ENCODE measurements at places on chromosomes 6 and 20. TPM values are rescaled to one million over a fixed set of nuclear protein-coding genes. Genes with fewer than 3 reads are reported as not detected.

Gene TDP2
- total RNA-seq: 25.2 TPM

DNA sequence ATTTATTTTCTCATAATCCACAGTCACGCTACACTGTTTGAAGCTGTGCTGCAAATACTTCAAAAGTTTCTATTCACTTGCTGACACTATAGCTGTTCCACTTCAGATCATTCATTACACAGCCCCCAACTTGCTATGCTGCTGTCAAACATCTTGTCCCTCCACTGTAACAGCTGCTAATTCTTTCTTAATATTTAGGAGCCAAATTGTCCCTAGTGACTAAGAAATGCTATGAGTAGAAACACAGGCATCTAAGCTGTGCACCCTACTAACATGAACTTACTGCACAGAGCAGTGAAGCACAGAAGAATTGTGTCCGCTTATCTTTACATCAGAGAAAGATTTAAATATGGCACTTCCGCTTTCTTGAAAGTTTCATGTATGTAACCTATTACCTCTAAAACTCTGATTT is 91.3 kb downstream of the PDE10A start:
- H3K4me1 ChIP-seq: peaks cover 37% of the 10 kb centered on the region
- no peaks in the 10 kb centered on the region for H3K27me3 ChIP-seq
- peak overlapping the region; percentile 40 for H3K27ac ChIP-seq
- no peak overlapping the region for H3K4me3 ChIP-seq
- no peak for DNase-seq
- no peaks in the 10 kb centered on the region for H3K36me3 ChIP-seq

DNA sequence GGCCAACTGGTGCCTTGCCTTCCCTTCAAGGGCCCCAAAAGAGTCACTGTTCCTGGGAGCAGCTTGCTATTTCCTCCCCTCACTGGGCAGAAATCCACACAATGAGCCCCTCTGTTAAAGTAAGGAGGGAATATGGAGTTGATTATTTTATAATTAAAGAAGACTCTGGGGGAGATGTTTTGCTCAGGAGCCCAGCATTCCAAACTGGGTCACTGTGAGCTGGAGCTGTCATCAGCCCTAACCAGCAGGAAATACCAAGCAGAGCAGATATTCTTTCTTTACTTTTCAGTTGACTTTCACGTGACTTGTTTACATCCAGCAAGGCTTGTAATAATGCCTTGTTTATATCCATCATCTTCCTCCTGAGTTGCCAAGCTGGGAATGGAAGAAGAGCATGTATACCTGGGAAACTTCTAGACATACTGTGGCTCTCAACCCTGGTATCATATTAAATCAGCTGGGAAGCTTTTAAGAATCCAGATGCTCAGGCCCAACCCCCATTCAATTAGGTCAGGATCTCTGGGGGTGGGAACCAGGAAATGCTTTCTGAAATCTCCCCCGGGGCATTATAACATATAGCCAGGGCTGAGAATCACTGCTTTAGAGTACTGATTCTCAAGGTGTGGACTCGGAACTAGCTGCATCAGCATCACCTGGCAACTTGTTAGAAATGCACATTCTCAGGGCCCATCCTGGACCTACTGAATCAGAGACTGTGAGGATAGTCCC is 175.6 kb upstream of the MYLIP start:
- DNase-seq: no peak
- peaks cover 57% of the 10 kb centered on the region for H3K4me1 ChIP-seq
- no peaks in the 10 kb centered on the region for H3K36me3 ChIP-seq

DNA sequence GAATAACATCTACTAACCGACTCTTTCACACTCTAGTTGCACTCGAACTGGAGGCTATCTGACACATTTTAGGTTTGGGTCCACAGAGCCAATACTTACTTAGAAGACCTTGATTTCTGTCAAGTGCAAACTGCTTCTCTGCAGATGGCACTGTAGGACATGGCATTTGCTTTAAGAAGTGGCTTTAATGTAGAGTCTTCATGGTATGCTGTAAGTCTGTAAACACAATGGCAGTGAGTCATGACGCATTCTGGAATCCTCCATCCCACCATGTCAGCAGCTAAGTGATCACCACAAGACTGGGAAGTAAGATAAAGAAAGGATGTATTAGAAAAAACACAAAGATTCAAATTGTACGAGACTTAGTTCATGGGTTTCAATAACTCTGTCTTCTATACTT is 377.0 kb upstream of the NOX3 start:
- no peaks in the 10 kb centered on the region for H3K36me3 ChIP-seq
- no peak overlapping the region for H3K27ac ChIP-seq
- no peaks in the 10 kb centered on the region for H3K27me3 ChIP-seq
- DNase-seq: no peak

DNA sequence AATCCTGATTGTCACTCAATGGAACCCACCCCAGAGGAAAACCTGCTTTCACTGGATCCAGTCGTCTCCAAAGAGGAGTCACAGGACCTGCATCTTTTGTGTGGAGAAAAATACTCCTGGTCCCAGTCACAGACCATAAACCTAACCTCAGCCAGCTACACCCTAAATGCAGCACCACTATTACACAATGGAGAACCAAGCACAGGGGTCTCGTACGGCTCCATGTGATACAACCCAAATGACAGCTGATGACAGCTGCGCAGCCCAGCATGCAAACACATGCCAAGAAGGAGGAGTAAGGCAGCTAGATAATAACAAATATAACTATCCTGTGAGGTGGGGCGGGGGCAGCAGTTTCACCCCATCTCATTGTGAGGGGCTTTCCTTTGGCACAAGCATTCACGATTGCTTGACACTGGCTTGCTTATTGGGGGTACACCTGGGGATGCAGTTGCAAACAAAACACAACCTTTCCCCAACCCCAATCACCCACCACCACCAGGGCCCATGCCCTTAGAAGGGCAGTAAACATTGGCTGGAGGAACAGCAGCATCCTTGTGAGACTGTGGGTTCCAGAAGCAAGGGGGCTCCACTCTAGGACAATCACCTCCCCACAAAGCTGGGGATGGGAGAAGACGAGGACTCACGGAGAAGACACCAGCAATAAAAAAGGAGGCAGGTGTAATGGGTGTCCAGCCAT is 51.5 kb downstream of the TRERF1 start:
- DNase-seq: no peak
- peaks cover 20% of the 10 kb centered on the region for H3K4me1 ChIP-seq
- no peak overlapping the region for H3K4me3 ChIP-seq
- no peaks in the 10 kb centered on the region for H3K27me3 ChIP-seq
- H3K27ac ChIP-seq: no peak overlapping the region

GRCh38 chr6:147055821-147056392 is 148.3 kb upstream of the STXBP5 start:
- no peak overlapping the region for H3K4me3 ChIP-seq
- no peak overlapping the region for H3K27ac ChIP-seq
- H3K36me3 ChIP-seq: no peaks in the 10 kb centered on the region
- H3K27me3 ChIP-seq: no peaks in the 10 kb centered on the region
- DNase-seq: no peak
- H3K4me1 ChIP-seq: peaks cover 3% of the 10 kb centered on the region

GRCh38 chr6:52426667-52427066 is 6.5 kb downstream of the EFHC1 start:
- no peaks in the 10 kb centered on the region for H3K27me3 ChIP-seq
- H3K4me1 ChIP-seq: no peaks in the 10 kb centered on the region
- H3K27ac ChIP-seq: no peak overlapping the region
- no peak overlapping the region for H3K4me3 ChIP-seq
- peaks cover 22% of the 10 kb centered on the region for H3K36me3 ChIP-seq

DNA sequence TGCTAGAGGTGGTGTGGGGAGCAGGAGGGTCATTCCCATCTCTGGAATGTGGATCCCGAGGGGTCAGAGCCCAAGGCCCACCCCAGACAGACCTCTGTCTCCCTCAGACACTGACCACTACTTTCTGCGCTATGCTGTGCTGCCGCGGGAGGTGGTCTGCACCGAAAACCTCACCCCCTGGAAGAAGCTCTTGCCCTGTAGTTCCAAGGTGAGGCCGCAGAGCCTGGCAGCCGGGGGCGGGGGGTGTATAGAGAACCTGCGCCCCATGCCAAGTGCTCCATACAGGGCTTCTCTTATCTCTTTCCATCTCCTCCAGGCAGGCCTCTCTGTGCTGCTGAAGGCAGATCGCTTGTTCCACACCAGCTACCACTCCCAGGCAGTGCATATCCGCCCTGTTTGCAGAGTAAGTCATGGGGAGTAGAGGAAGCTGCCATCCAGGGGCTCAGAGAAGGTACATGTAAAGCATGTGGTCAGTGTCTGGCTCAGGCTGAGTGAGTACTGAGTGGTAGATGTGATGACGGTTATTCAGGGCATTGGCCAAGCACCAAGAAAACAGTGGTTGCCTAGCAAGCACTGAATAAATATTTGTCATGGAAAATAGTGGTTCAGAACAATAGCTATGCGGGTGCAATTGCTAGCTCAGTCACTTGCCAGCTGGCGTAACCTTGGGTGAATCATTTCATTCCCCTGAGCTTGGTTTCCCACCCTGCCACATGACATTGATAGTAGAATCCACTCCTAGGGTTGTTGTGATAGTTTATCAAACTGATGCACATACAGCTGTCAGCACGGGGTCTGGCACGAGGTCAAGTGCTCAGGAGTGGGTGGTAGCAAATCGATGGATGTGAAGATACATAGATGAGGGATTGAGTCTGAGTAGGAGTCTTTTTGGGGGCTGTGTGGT is 3.5 kb downstream of the PIGT start:
- DNase-seq: no peak
- peaks cover 17% of the 10 kb centered on the region for H3K4me1 ChIP-seq
- no peak overlapping the region for H3K4me3 ChIP-seq
- no peak overlapping the region for H3K27ac ChIP-seq
- H3K27me3 ChIP-seq: no peaks in the 10 kb centered on the region

DNA sequence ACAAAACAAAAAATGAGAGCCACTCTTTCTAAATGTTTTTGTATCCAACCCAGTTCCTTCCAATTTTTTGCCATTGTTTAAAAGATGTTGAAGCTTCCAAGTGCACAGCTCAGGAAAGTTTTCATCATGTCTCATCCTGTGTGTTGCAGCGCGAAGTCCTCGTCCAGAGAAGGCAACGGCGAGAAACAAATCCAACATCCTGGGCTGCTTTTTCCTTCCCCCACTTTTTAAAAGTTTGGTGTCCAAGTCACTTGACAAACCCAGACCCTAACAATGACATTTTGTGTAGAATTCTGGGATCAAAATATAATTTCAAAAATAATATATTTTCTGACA is 92.3 kb downstream of the ANKRD60 start:
- H3K27ac ChIP-seq: peak overlapping the region; percentile 58
- H3K27me3 ChIP-seq: peaks cover 42% of the 10 kb centered on the region
- H3K36me3 ChIP-seq: no peaks in the 10 kb centered on the region
- H3K4me3 ChIP-seq: no peak overlapping the region

- DNase-seq: no peak
- no peak overlapping the region for H3K27ac ChIP-seq
- H3K27me3 ChIP-seq: no peaks in the 10 kb centered on the region
Measured at GRCh38 chr6:20709451-20709850, 175.2 kb downstream of the CDKAL1 start.

DNA sequence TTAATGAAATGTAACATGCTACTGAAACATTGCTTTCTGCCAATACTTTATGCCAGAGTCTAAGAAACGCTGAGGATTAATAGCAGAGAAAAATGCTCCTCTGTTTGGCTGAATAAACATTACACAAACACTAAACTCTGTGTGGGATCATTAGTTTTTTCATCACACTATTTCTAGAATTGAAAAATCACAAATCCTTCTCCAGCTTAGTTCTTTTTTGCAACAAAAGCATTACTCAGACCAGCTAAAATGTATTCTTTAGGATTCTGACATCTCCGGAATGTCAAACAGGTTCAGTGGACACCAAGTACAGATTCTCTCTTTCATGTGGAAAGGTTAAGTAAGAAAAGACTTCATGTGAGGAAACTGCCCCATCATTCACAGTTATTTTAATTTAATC is 226.9 kb downstream of the SIM1 start:
- H3K36me3 ChIP-seq: no peaks in the 10 kb centered on the region
- no peaks in the 10 kb centered on the region for H3K27me3 ChIP-seq
- H3K4me1 ChIP-seq: no peaks in the 10 kb centered on the region

- DNase-seq: no peak
- no peak overlapping the region for H3K4me3 ChIP-seq
- no peak overlapping the region for H3K27ac ChIP-seq
- peaks cover 10% of the 10 kb centered on the region for H3K4me1 ChIP-seq
- no peaks in the 10 kb centered on the region for H3K36me3 ChIP-seq
Measured at GRCh38 chr6:11330413-11330760, 97.9 kb upstream of the NEDD9 start.

- H3K4me1 ChIP-seq: no peaks in the 10 kb centered on the region
- no peak overlapping the region for H3K27ac ChIP-seq
- peaks cover 4% of the 10 kb centered on the region for H3K36me3 ChIP-seq
- no peak overlapping the region for H3K4me3 ChIP-seq
- DNase-seq: no peak
- H3K27me3 ChIP-seq: no peaks in the 10 kb centered on the region
Measured at GRCh38 chr20:20567712-20568111, 144.7 kb downstream of the RALGAPA2 start.

- DNase-seq: no peak
- H3K27me3 ChIP-seq: peaks cover 47% of the 10 kb centered on the region
- no peaks in the 10 kb centered on the region for H3K36me3 ChIP-seq
- H3K4me3 ChIP-seq: no peak overlapping the region
- H3K27ac ChIP-seq: no peak overlapping the region
- no peaks in the 10 kb centered on the region for H3K4me1 ChIP-seq
Measured at GRCh38 chr20:52340036-52340634, 148.6 kb upstream of the ZFP64 start.

GRCh38 chr6:151627689-151628444 is 134.1 kb downstream of the CCDC170 start:
- no peak overlapping the region for H3K4me3 ChIP-seq
- H3K36me3 ChIP-seq: no peaks in the 10 kb centered on the region
- DNase-seq: no peak
- H3K27ac ChIP-seq: no peak overlapping the region
- no peaks in the 10 kb centered on the region for H3K27me3 ChIP-seq

DNA sequence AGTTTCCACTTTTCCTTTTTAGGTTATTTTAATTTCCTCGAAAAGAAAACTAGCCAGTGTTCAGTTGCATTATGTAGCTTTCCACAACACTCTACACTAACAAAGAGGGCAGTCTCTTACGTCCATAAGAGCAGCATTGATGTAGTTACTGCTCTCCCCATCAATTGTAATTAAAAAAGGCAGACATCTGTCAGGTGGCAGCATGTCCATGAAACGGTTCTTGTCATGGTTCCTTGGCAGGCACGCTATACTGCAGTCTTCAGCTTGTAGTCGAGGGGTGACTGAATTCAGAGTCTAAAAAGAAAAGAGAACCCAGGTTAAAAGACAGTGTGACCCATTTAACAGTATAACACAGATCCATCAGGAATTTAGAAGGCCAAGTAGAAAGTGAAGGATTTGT is 80.1 kb upstream of the THEMIS start:
- DNase-seq: no peak
- peaks cover 48% of the 10 kb centered on the region for H3K36me3 ChIP-seq
- H3K4me1 ChIP-seq: no peaks in the 10 kb centered on the region
- no peaks in the 10 kb centered on the region for H3K27me3 ChIP-seq

- no peak overlapping the region for H3K4me3 ChIP-seq
- no peak overlapping the region for H3K27ac ChIP-seq
- H3K4me1 ChIP-seq: no peaks in the 10 kb centered on the region
- peaks cover 11% of the 10 kb centered on the region for H3K27me3 ChIP-seq
- H3K36me3 ChIP-seq: no peaks in the 10 kb centered on the region
Measured at GRCh38 chr6:141719476-141719875, 413.2 kb upstream of the GJE1 start.

Gene DDX43
- total RNA-seq: not detected

Gene CST2
- 1.2 TPM for total RNA-seq

GRCh38 chr20:26218301-26218700 is 521.6 kb upstream of the ZNF337 start:
- H3K27ac ChIP-seq: no peak overlapping the region
- H3K4me3 ChIP-seq: no peak overlapping the region
- H3K27me3 ChIP-seq: peaks cover 25% of the 10 kb centered on the region
- no peaks in the 10 kb centered on the region for H3K4me1 ChIP-seq
- no peaks in the 10 kb centered on the region for H3K36me3 ChIP-seq
- no peak for DNase-seq

- peaks cover 1% of the 10 kb centered on the region for H3K4me1 ChIP-seq
- no peaks in the 10 kb centered on the region for H3K36me3 ChIP-seq
- H3K4me3 ChIP-seq: no peak overlapping the region
Measured at GRCh38 chr6:161383951-161384350, 110.1 kb upstream of the AGPAT4 start.
